ENCODE measurements at places on chromosomes 6 and 20. TPM values are rescaled to one million over a fixed set of nuclear protein-coding genes. Genes with fewer than 3 reads are reported as not detected.

DNA sequence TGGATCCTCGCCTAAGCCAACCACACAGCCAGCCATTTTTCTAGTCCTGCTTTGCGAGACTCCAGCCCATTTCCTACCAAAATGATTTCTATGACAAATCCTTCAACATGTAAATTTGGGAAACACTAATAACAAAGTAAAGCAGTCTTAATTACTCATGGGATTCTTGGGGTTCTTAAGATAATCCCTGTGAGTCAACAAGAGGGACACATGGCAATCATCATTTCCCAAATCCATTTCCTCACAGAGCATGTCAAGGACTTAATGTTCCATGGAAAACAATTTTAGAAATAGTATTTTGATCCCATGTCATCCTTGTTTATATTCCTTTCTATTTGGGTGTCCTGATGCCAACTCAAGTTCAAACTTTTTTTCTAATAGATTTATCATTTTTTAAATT lies 322.7 kb upstream of the NOX3 start:
- DNase-seq, result no peak

DNA sequence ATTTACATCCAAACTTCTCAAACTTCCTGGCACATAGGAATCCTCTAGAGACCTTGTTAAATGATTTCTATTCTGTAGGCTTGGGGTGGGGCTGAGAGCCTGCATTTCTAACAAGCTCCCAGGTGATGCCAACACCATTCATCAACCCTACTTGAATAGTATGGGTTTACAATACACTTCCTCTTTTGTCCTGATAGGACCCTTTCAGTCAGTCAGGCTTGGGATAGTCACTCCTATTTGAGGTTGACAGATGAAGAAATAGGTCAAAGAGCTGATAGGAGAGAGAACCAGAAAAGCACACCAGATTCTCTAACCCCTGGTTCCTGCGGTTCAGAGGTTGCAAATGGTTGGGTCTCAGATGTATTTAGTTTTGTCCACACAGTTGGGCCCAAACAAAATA lies 273.4 kb downstream of the TSHZ2 start:
- no peak for DNase-seq

DNA sequence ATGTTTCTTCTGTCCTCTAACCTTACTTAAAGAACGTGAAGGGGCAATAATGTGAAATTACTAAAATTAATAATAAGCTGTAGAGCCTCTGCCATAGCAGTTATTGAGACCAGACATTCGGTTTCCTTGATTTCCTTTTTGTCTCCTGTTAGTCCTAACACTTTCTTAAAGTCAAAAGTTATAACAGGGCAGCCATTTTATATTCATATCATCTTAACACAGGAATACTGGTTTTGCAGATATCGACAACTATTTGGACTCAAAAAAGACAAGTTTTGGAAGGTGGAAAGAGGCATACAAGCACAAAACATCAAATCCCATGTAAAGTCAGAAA lies 33.5 kb downstream of the HFE start:
- DNase-seq, result no peak

F13A1 gene
- not detected for total RNA-seq

SLC16A10 gene
- total RNA-seq, result not detected

MANEA gene
- total RNA-seq, result 47.2 TPM

HLA-DRB5 gene
- not detected for total RNA-seq

CNR1 gene
- 2.5 TPM for total RNA-seq
